ENCODE measurements at places on chromosomes 3 and 15. TPM values are rescaled to one million over a fixed set of nuclear protein-coding genes. Genes with fewer than 3 reads are reported as not detected.

Gene RPUSD2
- 34.2 TPM for total RNA-seq

Gene CHRNA7
- 5.6 TPM for total RNA-seq

Gene PATL2
- 1.2 TPM for total RNA-seq

Gene ACSBG1
- total RNA-seq: 5.8 TPM

DNA sequence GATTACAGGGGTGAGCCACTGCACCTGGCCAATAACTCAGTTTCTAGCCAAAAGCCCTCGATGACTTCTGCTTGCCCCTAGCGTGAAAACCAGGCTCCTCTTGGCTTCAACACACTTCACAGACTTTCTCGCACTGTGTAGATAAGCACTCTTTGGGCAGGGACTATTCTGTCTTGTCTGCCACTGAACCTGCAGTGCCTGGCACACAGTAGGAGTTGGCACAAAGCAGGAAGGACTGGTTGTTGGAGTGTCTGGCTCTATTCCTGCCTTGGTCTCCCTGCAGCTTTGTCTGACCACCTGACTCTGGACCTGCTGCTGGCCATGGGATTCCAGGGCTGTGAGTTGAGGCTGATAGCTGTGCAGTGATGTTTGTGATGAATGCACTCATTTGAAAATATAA is 46.4 kb upstream of the RGMA start:
- no peak overlapping the region for H3K27ac ChIP-seq
- H3K36me3 ChIP-seq: no peaks in the 10 kb centered on the region
- H3K4me1 ChIP-seq: peaks cover 18% of the 10 kb centered on the region

DNA sequence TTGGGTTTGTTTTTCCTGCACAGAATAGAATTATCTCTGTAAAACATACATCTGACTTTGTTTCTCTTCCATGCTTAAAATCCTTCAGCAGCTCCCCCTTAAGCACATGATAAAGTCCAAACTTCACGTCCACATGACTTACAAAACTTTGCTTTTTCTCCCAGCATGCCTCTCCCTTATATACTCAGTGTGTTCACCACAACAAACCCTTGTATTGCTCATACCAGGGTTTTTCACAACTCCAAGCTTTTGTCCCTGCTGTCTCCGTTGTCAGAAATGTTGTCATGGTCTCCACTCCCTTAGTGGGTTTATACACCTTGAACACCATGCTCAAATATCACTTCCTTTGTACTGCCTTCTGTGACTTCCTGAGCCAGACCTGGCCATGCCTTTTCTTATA is 91.1 kb upstream of the MITF start:
- H3K27me3 ChIP-seq: no peaks in the 10 kb centered on the region
- no peak for DNase-seq
- H3K27ac ChIP-seq: no peak overlapping the region
- no peaks in the 10 kb centered on the region for H3K36me3 ChIP-seq
- 0 out of 2 replicates have a peak, but pooled peaks cover 7% of the 10 kb centered on the region for H3K4me1 ChIP-seq

DNA sequence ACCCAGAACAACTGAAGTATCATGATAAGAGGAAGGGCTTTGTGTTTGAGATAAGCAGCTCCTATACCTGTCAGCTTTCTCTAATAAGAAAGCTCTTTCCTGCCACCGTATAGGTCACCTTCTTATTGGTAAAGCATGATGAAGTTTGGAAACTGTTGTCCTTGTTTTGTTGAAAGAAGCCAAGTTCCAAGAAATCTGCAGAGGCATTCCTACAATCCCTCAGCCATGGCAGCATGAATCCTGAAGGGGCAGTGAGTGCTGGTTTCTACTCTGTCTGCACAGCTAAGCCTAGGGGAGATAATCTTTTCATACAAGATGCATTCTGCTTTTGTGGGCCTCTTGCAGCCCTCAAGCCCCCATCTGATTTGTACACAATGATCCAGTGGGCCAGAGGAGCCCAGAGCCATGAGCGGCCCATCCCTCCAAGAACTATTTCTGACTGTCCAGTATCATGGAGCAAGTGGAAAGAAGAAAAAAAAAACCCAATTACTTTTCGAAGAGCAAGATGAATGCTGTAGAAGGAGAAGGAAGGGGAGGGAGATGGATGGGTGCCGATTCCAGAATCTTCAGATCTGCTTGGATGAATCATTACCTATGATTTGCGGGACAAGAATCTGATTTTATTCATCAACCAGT is 1.9 kb upstream of the THBS1 start:
- H3K27me3 ChIP-seq: peaks cover 16% of the 10 kb centered on the region
- peak overlapping the region; percentile 87 for H3K4me3 ChIP-seq
- peak overlapping the region; percentile 99 for H3K27ac ChIP-seq
- no peak for DNase-seq

GRCh38 chr3:188241072-188241471 is 87.1 kb downstream of the LPP start:
- no peak for DNase-seq
- no peak overlapping the region for H3K27ac ChIP-seq
- H3K4me3 ChIP-seq: no peak overlapping the region
- H3K36me3 ChIP-seq: no peaks in the 10 kb centered on the region

DNA sequence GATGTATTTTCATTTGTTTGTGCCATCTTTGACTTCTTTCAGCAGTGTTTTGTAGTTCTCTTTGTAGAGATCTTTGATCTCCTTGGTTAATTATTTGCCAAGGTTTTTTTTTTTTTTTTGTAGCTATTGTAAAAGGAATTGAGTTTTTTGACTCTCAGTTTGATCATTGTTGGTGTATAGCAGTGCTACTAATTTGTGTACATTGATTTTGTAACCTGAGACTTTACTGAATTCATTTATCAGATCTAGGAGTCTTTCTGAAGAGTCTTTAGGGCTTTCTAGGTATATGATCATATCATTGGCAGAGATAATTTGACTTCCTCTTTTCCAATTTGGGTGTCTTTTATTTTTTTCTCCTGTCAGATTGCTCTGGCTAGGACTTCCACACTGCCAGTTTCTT is 42.2 kb upstream of the POMGNT2 start:
- peaks cover 4% of the 10 kb centered on the region for H3K27me3 ChIP-seq
- H3K4me1 ChIP-seq: peaks cover 23% of the 10 kb centered on the region
- H3K4me3 ChIP-seq: no peak overlapping the region
- H3K36me3 ChIP-seq: no peaks in the 10 kb centered on the region

DNA sequence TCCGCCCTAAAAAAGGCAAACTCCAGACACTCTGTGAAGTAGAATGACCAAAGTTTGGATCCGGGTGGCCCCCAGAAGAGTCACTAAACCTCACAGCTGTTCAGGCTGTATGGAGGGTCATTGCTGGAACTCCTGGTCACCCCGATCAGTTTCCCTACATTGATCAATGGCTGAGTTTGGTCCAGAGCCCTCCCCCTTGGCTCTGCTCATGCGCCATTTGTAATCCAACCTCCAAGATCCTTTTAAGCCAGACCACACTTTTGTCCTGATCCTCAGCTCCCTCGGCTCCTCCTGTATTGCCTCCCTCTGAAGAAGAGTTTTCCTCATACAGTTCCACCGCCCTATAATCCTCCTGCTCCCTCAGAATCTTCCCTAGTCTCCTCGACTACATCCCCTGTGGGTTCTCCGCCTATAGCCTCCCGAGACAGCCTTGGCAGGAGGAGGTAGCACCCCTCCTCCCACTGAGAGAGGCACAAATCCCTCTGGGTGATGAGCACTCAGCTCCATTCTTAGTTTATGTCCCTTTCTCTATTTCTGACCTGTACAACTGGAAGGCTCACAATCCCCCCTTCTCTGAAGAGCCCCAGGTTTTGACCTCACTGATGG is 42.2 kb downstream of the ZBTB11 start:
- no peak for DNase-seq
- peaks cover 14% of the 10 kb centered on the region for H3K4me1 ChIP-seq
- no peaks in the 10 kb centered on the region for H3K27me3 ChIP-seq
- no peak overlapping the region for H3K4me3 ChIP-seq
- no peak overlapping the region for H3K27ac ChIP-seq
- H3K36me3 ChIP-seq: no peaks in the 10 kb centered on the region

GRCh38 chr3:32837789-32838188 is 20.0 kb downstream of the TRIM71 start:
- H3K27me3 ChIP-seq: no peaks in the 10 kb centered on the region
- no peaks in the 10 kb centered on the region for H3K36me3 ChIP-seq
- H3K27ac ChIP-seq: peak overlapping the region; percentile 98
- peak; percentile 44 for DNase-seq
- H3K4me1 ChIP-seq: peaks cover 94% of the 10 kb centered on the region

DNA sequence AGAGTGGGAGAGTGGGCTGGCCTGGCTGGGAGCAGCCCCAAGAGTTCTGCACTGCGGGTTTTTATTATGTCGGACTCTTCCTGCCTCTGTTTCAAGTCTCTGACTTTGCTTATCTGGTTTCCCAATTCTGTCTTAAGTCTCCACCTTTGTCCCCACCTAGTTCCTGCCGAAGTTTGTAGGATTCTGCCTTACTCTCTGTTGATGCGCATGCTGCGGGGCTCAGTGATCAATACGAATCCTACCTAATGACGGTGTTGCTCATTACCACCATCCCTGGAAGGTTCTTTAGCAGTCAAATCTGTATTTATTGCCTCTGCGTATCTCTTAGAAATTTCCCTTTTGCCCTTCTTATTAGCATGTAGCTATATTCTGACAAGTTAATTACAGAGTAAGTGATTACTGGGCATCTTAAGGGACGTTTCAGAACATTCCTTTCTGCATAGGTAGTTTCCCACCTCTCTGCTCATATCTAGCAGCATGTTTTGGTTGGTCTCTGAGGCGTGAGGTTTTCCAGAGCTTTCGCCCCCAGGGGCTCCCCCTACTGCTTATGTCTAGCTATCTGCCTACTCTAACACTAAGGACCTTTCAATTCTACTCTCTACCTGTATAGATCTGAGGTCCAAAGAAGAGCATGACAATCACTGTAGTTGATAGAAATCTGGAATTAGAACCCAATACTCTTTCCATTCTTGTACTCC is 236.0 kb upstream of the EIF1B start:
- H3K36me3 ChIP-seq: no peaks in the 10 kb centered on the region
- H3K4me1 ChIP-seq: peaks cover 6% of the 10 kb centered on the region
- no peak overlapping the region for H3K27ac ChIP-seq
- H3K27me3 ChIP-seq: peaks cover 9% of the 10 kb centered on the region
- DNase-seq: peak; percentile 48

DNA sequence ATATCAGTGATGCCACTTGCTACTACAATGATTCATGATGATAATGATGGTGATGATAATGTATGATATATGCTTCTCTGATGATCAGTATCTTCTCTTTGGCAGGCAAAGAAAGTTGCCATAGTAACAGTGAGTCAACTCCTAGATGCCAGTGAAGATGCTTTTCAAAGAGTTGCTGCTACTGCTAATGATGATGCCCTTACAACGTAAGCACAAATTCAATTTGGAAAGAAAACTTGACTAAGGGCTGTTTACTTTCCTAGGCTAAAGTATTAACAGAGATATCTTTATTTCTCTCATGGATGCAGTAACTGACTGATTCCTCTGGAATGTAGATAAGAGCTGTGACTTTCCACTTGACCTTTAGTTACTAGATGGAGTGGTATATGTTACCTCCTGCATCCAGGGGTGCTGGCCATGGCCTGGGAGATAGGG is 27.8 kb downstream of the ADGRG7 start:
- H3K36me3 ChIP-seq: no peaks in the 10 kb centered on the region
- no peak for DNase-seq
- no peak overlapping the region for H3K27ac ChIP-seq
- no peaks in the 10 kb centered on the region for H3K27me3 ChIP-seq
